Right lung (tissue), 10 donors: ENCODE measurements at places on chromosomes 11 and 22. TPM values are rescaled to one million over a fixed set of nuclear protein-coding genes. Genes with fewer than 3 reads are reported as not detected.

DNA sequence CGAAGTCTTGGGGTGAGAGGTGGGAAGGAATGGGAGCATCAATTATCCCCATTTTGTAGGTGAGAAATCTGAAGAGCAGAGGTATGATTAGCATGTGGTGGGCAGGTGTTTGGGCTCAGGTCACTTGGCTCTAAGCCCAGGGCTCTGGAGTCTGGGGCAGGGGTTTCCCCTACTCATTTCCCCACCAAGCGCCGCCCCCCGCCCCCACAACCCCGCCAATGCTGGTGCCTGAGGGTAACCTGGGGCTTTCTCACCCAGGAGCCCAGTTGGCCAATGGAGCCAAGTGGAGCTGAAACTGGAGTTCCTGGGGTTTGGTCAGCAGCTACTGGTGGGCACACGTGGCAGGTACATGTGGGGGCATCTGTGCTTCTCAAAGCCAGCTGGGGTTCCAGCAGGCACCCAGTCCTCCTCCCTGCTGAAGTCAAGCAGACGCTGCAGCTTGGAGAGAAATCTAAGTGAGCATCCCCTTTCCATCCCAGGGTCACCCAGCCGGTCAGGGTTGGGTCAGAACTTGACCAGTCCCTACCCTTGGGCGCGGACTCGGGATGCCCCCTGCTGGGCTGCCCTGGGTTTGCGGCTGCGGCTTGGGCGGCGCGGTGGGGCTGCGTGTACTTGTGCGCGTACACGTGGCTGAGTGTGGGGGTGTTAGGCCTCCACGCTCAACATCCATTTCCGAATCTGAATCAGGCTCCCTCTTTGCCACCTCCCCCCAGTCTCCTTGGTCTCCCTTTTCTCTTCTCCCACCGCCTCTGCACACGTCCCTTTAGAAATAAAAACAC is 1.7 kb upstream of the CHRM1 start:
- DNase-seq, result no peak

GRCh38 chr11:131888230-131888855 is 517.9 kb downstream of the NTM start:
- DNase-seq, result no peak

GRCh38 chr22:33389936-33390335 is 331.8 kb upstream of the SYN3 start:
- DNase-seq, result no peak

GRCh38 chr22:43395086-43395695 is 16.6 kb upstream of the MPPED1 start:
- DNase-seq, result no peak

GRCh38 chr11:120173019-120173705 is 35.2 kb upstream of the TRIM29 start:
- DNase-seq, result no peak

WT1 gene
- 0.26 TPM for polyA plus RNA-seq

CHRDL2 gene
- polyA plus RNA-seq, result 0.58 TPM
